ENCODE measurements at places on chromosomes 12 and 14.

GRCh38 chr12:72586456-72586855, 314.3 kb downstream of the TRHDE start:
- DNase-seq: no peak

DNA sequence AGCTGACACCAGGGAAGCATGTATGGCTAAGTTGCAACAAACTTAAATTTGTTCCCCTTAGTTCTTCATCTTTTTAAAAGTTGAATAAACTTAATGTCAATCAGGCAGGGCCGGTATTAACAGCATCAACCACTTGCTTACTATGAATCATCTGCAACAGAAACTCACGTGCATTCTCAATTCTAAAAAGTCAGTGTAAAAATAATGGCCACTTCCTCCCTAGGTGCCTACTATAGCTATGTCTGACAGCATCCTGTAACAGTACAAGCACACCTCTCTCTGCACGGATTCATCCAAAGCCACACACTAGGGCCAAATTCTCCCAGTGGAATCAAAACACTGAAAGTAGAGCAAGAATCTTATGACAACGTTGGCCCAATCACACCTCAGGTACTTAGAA, 48.6 kb downstream of the PPP1R36 start:
- no peak for DNase-seq

GRCh38 chr12:59077575-59078426, 157.5 kb upstream of the LRIG3 start:
- no peak for DNase-seq

DNA sequence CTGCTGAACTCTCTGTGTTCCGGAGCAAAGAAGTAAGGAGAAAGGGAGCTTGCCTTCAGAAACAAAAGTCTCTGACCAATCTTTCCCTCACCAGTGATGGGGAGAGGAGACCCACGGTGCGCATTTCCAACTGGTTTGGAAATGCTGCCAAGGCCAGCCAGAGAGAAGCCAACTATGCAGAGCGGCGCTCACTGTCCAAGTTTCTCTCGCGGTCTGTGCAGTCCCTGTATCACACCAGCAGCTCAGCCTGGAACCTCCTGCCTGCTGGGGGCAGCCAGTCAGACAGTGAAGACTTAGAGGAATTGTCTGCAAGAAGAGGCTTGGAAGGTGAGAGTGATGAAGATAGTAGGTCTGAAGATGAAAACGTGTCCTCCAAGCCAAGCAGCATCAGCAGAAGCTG, 206.2 kb downstream of the NAV3 start:
- no peak for DNase-seq

DNA sequence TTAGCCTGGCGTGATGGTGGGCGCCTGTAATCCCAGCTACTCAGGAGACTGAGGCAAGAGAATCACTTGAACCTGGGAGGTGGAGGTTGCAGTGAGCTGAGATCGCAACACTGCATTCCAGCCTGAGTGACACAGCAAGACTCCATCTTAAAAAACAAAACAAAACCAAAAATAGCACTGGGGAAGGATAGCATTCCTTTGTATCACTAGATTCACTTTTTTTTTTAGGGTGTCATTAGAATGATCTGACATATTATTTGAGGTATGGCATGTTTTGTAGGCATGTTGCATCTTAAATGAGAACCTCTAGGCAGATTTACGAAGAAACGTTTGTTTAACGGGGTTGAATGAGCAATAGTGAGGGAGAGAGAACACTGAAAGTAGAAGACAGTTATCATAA, 16.8 kb upstream of the FAR2 start:
- DNase-seq: no peak

- DNase-seq: no peak
Measured at GRCh38 chr14:79376557-79376956, 834.7 kb downstream of the DIO2 start.

DNA sequence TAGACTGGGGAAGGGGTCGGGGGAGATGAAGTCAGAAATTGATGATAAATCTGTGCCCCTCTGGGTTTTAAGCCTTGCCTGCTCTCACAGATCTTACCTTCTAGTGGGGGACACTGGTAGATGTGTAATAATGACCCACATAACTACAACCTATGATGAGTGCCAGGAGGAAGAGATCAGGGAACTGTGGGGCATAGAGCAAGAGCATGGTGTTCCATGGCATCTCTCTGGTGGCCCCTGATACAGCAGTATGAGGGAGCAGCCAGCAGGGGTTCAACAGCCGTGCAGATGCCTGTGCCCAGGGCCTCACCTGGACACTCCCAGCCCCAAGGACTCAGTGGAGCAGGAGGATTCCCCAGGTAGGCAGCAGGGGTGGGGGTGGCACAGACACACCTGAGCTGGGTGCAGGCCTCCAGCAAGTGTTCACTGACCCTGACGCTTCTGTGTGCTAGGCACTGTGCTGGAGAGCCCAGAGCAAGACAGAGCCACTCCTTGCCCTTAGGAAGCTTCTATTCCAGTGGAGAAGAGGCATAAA, 5.0 kb downstream of the ACACB start:
- no peak for DNase-seq

DNA sequence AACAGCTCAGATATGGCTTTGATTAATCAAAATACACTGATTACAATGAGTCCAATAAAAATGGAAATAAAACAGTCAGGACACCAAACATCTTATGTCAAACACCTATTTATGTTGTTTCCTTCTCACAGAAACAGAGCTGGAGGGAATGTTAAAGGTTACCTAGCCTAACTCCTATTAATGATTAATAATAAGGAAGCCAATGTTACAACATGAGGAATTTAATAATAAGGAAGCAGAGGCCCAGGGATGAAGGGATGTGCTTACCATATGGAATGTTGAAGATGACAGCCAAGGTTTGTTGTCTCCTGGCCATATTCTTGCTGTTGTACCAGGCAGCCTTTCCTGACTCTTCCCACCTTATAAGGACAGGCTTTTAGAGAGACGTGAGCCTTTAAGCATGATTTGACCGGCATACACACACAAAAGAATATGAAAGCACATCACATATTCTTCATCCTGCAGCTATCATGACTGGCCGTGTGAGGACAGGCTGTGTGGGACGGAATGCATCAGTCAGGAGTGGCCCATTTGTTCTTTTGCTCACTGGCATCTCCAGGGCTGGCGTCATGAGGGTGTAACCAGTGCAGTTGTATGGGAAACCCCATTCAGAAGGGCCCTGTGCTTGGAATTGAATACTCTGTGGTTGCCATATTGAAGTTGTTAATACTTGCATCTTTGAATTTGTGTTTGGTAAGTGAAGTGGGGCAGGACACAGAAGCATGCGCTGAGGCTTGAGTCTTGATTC, 3.1 kb upstream of the GPRC5D start:
- DNase-seq: no peak

DNA sequence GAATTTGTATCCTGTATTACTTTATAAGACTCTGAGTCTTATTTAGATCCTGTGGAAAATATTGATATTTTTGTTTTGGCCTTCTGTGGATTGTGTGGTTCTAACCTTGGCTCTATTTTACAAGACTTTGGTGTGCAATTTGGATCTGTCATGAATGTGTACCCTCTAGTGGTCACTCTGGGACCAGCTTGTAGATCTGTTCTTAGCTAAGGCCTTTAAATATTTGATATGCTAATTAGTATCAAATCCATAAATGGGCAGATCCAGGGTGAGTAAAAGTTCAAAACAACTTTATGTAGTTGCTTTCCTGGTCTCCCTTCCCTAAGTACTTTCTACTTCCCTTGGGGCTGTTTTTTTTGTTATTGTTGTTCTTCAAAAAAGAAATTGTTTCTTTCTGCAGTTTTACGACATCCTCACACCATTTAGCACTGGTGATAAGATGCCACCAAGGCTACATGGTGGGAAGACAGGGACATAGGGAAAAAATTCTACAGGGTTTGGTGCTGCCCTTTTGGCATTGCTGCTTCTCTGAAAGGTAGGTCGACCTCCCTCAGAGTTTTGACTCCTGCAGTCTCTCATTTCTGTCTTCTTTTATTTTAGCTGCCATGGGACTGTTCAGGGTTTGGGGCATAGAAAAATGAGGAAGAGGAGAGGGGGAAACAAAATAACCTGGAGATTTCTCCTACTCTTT, 238.5 kb downstream of the GPHN start:
- DNase-seq: no peak

DNA sequence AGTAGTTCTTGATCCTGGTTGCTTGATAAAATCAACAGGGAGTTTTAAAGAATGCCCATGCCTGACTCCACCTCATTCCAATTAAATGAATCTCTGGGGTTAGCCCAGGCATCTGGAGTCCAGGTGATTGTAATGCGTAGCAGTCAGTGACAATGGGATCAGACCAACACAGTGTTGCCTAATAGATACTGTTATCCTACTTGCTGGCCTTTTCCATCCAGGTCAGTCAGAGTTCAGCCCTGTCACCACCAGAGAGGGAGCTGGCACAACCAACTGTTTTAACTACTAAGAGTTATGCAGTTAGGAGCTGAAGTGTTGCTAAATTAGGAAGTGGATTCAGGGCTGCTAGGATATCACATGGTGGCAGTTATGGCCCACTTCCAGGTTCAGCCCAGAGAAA, 107.1 kb downstream of the GPR135 start:
- no peak for DNase-seq

- no peak for DNase-seq
Measured at GRCh38 chr14:95341115-95341514, 21.4 kb upstream of the CLMN start.

DNA sequence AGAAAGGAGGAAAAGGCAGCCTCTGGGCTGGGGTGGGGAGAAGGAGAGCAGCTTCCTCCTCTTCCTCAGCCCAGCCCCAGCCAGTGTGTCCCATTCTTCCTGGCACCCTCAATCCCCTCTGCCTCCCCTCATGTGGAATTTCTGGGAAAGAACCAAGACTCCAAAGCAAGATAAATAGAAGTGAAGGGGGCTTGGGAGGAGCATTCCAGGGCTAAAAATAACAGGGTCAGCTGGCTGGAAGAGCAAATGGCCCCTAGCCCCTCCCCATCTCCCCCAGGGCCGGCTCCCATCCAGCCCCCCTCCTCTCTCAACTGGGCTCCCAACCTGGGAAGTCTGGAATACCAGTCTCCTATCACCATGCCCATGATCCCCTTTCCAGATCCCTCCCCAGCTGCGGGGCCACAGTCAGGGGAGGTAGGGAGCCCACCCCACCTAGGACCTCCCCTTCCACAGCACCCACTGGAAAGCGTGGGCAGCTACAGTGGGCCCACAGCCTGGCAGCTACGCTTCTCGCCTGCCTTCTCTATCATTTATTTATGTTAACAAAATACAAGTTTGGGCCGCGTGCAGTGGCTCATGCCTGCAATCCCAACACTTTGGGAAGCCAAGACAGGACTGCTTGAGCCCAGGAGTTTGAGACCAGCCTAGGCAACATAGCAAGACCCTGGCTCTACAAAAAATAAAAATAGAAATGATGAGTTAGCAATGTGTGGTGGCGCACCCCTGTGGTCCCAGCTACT, 88.3 kb downstream of the IRF2BPL start:
- DNase-seq: no peak

- DNase-seq: no peak
Measured at GRCh38 chr12:109596418-109597244, 23.0 kb downstream of the MVK start.

- DNase-seq: no peak
Measured at GRCh38 chr14:63562405-63562804, 19.2 kb upstream of the PPP2R5E start.

GRCh38 chr14:52327374-52328226, 13.5 kb downstream of the PTGER2 start:
- DNase-seq: no peak

DNA sequence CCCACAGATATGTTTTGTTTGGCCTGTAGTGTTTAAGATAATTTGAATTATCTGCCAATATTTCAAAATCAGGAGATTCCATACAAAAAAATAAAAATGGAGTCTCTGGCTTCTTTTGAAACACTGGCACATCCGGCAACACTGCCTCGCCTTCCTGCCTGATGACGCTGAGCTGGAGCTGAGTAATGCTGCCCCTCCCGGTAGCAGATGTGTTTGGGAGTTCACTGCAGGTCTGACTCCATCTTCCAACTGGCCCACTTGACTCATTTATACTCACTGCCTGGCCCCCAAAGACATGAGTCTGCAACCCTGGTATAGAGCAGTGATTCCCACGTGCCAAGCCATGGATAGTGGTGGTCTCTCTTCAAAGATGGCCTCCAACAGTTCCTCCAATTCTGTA, 7.4 kb downstream of the CIT start:
- no peak for DNase-seq

Measured in NCI-H2107 (cell line).